ENCODE measurements at places on chromosomes 5 and 9.
A peak's percentile ranks its signal among the peaks of the same experiment; 100 is the strongest.

DNA sequence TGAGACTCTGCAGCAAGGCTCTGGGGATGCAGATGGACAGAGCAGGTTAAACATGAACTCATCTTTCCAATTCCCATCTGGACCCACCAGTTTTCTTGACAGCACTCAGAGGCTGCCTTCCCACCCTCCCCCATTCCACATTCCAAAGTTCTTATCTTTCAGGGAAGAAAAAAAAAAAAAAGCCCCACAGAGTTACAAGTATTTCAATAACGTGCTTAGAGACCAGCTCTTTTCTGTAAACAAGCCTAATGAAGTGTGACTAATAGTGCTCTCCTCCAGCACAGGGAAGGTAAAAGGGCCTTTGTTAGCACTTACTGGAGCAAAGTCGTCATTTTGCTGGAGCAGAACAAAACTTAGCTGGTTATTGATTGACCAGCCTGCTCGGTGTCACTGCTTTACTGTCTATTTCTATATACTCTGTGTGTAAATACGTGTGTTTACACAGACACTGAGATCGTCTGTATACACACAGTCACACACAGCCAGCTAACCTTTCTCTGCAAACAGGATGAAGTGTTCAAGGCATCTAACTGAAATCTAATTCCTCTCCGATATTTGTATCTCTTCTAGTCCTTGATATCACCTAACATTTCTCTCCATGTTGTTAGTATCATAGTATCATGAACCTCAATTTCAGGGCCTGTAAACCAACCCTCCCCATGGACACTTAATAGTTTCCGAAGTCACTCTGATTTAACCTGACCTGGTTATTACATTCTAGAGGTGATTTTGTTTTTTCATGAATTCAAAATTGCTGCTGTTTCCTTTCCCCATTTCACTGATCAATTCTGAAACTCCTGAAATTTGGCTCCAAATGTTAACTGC is 84.9 kb downstream of the ZNF608 start:
- DNase-seq, result peak; percentile 90

- DNase-seq, result no peak
Measured at GRCh38 chr9:15155323-15155722, 151.7 kb downstream of the TTC39B start.

GRCh38 chr5:84303315-84303714 is 81.4 kb downstream of the EDIL3 start:
- no peak for DNase-seq

GRCh38 chr5:162163663-162164062 is 96.1 kb downstream of the GABRG2 start:
- no peak for DNase-seq

DNA sequence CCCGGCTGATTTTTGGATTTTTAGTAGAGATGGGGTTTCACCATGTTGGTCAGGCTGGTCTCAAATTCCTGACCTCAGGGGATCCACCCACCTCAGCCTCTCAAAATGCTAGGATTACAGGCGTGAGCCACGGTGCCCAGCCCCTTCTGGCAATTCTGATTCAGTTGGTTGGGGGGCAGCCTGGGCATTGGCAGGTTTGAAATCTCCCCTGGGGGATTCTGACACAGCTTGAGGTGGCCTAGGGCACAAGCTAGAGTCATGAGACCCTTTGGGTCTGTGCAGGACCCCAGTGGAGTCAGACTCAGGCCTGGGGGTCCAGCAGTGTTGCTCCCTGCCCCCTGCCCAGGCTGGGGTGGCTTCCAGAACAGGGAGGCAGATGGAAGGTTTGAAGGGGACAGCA is 239.8 kb downstream of the PBX3 start:
- DNase-seq, result no peak

GRCh38 chr9:6978591-6978990 is 220.8 kb downstream of the KDM4C start:
- no peak for DNase-seq

- no peak for DNase-seq
Measured at GRCh38 chr5:115785381-115786065, 30.9 kb downstream of the CDO1 start.

- peak; percentile 93 for DNase-seq
Measured at GRCh38 chr5:36403632-36404311, 102.1 kb upstream of the RANBP3L start.

DNA sequence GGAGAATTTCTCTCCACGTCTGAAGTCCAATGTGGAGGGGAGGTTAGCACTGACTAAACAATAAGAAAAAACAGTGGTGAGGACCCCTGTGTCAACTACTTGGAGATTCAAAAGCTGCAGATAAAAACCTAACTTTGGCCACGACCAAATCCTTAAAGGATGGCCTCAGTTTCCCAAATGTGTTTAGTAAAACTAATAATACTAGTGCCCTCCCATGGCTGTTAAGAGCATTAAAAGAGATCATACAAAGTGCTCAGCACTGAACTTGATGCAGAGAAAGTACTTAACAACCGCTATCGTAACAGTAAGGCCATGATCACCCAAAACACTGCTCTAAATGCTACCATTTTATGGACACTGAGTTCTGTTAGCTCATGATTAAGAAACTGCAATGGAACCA is 288.4 kb downstream of the EBF1 start:
- DNase-seq, result no peak

DNA sequence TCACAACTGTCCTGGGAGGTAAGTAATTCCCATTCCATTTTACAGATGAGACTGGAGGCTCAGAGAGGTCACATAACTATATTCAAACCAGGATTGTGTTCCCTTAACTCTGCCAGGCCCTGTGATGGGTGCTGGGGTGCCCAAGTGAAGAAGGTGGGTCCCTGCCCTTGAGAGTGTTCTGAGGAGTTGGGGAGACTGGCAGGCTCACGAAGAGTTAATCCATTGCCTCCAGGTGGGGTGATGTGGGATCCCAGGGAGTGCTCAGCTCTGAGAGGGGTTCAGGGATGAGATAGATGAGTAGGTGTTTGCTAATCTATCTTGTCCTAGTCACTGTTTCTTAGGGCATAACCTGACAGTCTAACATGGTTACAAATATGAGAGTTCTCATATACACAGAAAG is 36.7 kb downstream of the GSN start:
- no peak for DNase-seq

- DNase-seq, result peak; percentile 65
Measured at GRCh38 chr5:111583758-111584203, 71.4 kb upstream of the STARD4 start.

DNA sequence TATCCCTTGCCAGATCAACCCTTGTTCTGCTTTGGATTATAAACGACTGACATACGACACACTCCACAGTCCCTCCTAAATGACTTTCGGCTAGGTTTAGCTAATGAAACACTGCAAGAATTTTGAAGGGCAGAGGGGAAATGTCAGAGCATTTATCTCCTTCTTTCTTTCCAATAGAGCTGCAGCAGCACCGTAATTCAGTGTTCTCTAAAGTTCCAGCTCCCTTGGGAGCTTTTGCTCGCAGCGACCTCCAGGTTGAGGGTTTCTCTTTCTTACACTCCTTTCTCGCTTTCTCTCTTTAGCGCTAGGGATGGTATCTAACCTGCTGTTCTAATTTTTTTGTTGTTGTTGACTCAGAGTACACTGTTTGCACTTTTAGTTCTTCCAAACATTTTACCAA is 467.1 kb upstream of the ST8SIA4 start:
- no peak for DNase-seq

DNA sequence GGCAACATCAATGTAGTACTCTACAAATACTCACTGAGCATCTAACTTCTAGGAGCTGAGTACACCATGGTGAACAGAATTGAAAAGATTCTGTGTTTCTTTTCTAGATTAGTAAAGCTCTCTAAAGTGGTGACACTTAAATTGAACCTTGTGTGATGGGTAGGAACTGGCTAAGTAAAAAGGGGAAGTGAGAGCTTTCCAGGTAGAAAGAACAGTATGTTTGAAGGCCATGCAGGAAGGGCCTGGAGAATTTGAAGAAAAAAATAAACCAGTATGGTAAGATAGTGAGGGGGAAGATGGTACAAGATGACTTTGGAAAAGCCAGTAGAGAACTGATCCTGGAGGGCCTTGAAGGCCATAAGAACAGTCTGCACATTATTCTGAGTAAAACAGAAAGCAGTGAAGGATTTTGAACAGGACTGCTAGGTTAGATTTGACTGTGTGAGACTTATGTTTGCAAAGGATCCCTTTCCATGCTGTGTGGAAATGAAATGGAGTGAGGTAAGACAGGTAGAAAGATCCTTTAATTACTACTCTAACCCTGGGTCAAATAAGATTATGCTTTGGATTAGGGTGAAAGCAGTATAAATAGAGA is 46.7 kb upstream of the UBQLN1 start:
- no peak for DNase-seq

DNA sequence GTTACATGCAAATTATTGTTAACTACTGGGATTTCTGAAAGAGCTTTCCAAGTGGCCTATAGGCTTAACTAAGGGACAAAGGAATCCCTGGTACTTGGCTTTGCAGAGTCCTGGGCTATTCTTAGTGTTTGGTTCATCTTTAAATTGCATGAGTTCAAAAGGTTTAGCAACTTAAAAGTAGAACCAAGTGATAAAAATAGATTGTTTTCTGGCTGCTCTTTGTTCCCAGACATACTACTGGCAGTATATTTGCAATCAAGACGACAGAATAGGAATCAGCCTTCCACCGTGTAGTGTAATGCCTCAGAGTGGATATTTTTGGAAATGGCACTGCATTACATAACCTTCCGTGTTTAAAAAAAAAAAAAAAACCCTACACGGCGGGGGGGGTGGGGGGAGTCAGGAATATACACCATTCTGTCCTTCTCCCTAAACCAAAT is 1.0 kb downstream of the NREP start:
- peak; percentile 81 for DNase-seq

- DNase-seq, result no peak
Measured at GRCh38 chr5:60835554-60835953, 8.5 kb downstream of the ELOVL7 start.

DNA sequence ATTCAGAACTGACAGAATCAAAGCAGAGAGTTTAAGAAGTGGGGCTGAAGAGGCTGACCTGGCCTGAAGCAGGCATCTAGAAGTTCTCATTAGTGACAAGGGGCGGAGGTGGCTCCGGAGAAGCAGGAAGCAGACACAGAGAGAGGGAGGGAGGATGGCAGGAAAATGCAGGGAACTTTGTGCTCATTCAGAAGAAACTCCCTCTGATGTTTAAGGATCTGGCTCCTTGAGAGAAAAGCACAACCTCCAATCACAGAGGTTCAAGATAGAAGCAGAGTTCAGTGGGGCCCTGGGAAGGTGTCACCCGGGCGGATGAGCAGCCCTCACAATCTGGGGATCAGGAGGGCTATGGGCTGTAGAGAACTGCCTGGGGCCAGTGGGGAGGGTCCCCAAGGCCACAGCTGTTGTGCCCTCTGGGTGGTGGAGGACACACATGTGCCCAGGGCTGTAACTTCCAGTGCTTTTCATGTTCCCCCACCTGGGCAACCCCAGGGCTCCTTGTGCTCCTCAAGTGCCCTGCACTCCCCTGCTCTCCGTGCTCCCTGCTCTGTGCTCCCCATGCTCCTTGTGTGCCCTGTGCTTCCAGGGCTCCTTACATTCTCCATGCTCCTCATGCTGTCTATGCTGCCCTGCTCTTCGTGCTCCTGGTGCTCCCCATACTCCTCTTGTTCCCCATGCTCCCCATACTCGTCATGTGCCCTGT is 51.4 kb downstream of the TRIP13 start:
- no peak for DNase-seq

DNA sequence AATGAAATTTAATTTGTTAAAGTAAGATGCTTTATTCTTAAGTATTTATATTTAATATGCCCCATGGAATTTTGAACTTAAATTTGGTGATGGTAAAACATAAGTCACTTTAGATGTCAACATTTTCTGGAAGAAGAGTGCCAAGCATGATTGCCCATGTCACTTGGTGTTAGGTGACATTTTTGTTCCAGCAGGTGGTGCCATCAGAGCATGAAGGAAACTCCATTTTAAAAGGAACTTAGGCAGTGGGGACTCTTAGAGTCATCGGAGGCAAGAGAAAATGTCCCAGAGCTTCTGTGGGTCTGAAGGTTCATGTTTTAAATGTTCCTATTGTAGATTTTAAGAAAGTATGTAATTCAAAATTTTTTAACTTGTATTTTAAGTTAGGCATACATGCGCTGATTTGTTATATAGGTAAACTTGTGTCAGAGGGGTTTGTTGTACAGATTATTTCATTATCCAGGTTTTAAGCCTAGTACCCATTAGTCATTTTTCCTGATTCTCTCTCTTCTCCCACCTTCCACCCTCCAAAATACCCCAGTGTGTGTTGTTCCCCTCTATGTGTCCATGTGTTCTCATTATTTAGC is 789.3 kb downstream of the SEMA5A start:
- DNase-seq, result peak; percentile 72

GRCh38 chr9:68934329-68934644 is 79.6 kb downstream of the PRKACG start:
- no peak for DNase-seq

DNA sequence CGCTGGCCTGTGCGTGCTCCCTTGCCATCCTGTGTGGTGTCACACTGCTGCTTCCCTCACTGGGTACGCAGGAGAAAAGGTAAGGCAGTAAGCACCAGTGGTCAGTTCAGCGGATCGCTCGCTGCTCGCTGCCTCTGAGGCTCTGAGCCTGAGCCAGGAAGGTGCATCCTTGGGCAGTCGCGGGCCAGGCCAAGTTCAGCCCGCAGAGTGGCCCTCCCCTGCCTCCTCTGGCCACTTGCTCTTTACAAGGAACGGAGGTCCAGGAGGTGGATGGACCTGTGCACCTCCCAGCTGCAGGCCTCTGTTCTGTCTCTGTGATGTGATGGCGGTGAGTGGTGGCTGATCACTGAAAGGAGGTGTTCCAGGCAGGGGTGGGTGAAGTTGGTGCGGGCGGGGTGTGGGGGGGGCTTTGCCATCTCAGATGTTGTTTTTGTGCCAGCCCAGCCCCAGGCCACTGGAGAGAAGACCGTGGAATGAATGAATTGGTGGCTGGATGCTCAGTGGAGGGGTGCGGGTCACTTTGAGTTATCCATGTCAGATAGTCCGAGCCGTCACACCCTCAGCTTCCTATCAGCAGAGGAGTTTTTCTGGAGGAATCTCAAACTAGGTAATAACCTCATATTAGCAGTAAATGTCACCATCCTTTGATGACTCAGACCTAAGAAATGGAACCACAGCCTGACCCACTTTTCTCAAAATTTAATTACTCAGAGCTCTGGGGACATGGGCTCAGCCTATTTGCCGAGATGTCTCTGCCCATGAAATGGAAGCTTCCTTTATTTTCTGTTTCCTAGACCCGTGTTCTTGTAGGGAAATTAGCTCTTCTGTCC is 7.3 kb downstream of the COL5A1 start:
- peak; percentile 88 for DNase-seq

- DNase-seq, result no peak
Measured at GRCh38 chr5:149853331-149853648, 91.3 kb downstream of the PDE6A start.

- DNase-seq, result no peak
Measured at GRCh38 chr5:44266882-44267576, 122.2 kb downstream of the FGF10 start.

- DNase-seq, result no peak
Measured at GRCh38 chr5:147393874-147394672, 115.8 kb downstream of the DPYSL3 start.

Data from EH (cell line).